ENCODE measurements at places on chromosomes 1 and 21. TPM values are rescaled to one million over a fixed set of nuclear protein-coding genes. Genes with fewer than 3 reads are reported as not detected.

Gene TRAF3IP3
- total RNA-seq, result not detected

Gene PEAR1
- total RNA-seq, result 3.0 TPM

Gene DMRTA2
- total RNA-seq, result 0.19 TPM

- no peak for DNase-seq
These were observed 3.6 kb downstream of the KRTCAP2 start for GRCh38 chr1:155169541-155169940.

DNA sequence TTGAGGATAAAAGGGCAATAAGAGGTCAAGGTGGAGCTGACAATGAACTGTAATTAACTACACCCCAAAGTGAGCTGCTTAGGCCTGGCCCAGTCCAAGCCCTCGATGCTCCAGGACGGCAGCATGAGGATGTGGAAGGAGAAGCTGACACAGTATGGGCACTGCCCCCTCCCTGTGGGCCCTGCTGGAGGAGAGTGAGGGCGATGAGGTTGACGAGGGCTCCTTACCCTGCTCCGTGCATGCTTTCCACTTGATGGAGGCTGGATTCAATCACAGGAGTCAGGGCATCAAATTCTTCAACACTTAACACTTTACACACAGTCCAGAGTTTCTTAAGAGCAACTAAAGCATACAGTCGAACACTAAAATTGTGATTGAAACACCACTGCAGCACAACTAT, 32.4 kb downstream of the COA6 start:
- DNase-seq, result no peak

Gene CD101
- total RNA-seq, result 0.76 TPM

Gene TAL1
- not detected for total RNA-seq

Gene SHE
- total RNA-seq, result not detected

- DNase-seq, result no peak
These were observed 317.2 kb upstream of the C1orf87 start for GRCh38 chr1:60390593-60391282.

GRCh38 chr1:247936415-247936814, 11.7 kb downstream of the OR2AJ1 start:
- DNase-seq, result no peak

Gene RNU1-3
- 1,905 TPM for total RNA-seq

Gene EXO1
- total RNA-seq, result 19.9 TPM

DNA sequence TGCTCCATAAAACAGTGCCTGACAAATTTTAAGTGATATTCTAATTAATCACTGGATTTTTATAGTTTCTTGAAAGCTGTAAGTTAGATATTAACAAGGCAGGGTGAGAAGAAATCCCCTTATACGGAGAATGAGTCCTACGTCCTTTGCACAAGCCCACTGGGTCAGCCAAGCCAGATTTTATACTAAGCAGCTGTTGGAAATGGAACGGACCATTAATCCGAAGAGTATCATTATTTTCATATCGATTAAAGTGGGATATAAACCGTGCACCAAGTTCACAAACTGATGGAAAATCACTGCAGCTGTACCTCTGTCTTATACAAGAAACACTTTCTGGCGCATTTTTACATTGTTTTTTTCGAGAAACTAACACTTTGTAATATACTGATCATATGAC, 35.2 kb downstream of the SPAG17 start:
- DNase-seq, result no peak

DNA sequence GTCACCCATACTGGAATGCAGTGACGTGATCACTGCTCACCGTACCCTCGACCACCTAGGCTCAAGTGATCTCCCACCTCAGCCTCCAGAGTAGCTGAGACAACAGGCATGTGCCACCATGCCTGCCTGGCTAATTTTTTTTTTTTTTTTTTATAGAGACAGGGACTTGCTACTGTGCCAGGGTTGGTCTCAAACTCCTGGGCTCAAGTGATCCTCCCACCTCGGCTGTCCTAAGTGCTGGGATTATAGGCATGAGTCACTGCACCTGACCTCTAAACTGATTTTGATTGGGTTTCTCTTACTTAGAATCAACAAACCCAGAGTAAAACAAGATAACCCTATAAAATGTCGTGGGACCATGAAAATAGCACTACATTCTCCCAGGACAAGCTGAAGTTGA, 112.0 kb downstream of the UBE2U start:
- DNase-seq, result no peak

GRCh38 chr1:215544566-215544965, 22.5 kb upstream of the KCTD3 start:
- no peak for DNase-seq

DNA sequence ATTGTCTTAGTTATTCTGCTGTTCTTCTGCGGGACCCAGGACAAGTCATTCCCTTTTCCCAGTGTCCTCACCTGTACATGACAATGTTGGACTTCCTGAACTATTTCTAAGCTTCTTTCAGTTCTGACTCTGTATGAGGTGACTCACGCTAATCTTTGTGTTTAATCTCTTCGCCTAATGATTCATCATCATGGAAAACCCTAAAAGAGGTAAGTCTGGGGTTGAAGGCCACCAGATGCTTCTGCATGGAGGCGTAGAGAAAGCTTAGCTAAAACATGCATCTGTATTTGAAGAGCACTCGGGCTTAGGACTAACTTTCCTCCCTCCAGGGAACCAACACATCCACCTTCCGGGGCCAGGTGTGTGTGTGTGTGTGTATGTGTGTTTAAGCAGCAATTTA, 7.4 kb downstream of the SPRR5 start:
- peak; percentile 19 for DNase-seq

- no peak for DNase-seq
These were observed 2.2 kb upstream of the KCNA3 start for GRCh38 chr1:110676970-110677369.

- no peak for DNase-seq
These were observed 18.3 kb upstream of the CNR2 start for GRCh38 chr1:23931491-23931880.

DNA sequence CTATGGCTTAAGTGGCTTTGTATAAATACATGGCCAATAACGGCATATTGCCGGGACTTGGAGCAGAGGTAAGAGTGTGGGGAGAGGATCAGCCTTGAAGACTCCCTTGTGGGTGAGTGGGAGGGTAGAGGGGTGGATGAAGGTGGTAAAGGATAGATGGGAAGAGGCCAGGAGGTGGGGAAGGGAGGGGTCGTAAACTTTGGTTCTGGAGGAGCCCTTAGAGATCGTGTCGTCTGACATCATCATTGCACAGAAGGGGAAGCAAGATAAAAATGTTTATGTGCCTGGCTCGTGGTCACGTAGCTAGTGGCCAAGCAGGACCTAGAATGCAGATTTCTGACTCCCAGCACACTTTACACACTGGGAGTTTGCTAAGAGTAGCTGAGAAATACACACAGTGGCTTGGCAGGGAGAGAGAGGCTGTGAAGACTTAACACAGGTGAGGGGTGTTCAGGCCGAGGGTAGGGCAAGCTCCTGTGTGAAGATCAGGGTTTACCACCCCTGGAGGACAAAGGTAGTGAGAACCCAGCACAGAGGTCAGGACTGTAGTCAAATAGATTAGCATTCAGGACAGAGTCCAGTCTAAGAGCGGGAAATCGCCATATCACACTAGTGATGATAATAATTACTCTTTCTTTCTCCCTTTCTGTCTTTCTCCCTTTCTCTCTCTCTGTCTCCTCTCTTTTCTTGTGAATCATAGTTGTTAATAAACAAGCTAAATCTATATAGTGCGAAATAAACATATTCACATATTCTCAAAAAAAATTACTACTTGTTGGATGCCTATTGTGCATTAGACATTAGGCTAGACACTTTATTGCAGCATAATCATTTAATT, 75.5 kb downstream of the LRRC8D start:
- DNase-seq, result no peak

- no peak for DNase-seq
These were observed 379.9 kb downstream of the PTBP2 start for GRCh38 chr1:97101509-97101908.

DNA sequence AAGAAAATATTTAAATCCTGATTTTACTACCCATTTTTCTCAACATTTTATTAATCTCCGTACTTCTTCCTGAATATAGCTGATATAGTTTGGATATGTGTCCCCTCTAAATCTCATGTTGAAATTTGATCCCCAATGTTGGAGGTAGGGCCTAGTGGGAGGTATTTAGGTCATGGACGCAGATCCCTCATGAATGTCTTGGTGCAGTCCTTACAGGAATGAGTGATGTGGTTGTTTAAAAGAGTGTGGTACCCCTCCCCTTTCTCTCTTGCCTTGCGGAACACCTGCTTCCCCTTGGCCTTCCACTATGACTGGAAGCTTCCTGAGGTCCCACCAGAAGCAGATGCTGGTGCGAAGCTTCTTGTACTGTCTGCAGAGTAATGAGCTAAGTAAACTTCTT, 17.5 kb downstream of the RNF115 start:
- DNase-seq, result no peak

DNA sequence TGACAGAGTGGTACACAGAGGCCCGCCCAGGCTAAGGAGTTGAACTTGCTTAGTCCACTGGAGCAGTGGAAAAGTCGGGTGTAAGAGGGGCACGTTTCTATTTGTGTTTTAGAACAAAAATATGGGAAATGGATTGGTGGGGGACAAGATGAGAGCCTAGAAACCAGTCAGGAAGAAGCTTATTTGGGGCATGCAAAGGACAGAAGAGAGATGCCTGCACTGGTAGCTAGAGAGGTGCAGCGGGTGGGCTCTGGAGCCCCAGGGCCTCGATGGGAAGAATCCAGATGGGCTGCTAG, 1.2 kb upstream of the LIN9 start:
- DNase-seq, result no peak

DNA sequence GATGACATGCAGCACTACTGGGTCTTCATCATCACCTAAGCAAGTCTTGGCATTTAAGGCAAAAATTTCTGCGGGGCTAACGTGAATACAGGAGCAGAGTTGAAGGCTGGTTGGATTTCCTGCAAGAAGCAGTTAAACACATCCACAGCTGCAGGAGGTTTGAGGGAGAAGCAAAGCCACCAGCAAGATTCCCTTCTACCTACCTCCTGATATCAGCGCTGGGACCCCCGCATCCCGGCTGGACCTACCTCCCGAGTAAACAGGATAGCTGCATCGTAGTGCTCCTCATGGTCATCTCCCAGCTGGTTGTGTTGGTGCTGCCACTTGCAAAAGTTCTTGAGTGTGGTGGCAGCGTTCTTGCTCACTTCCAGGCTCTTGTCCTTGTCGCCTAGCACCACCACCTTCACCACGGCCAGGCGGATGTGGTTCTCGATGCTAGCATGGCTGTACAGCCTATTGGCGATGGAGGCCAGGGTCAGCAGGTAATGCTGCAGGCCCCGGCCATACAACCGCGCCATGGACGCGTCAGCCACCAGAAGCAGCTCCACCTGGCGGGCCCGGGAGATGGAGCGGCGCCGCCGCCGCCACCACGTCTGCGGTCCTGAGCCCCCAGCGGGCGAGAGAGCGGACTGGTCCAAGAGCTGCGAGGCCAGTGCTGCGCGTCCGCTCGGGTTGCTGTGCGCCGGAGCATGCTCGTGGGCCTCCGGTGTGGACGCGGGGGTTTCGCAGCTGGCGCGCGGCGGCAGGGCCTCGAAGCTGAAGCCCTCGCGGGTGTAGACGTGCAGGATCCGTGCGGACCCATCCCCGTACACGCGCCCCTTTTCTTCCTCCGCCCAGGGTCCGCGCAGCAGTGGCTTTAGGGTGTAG, 1.6 kb downstream of the ADAMTS5 start:
- DNase-seq, result no peak

Data from Calu3 (cell line).